ENCODE measurements at places on chromosomes 3 and 15. TPM values are rescaled to one million over a fixed set of nuclear protein-coding genes. Genes with fewer than 3 reads are reported as not detected.

Gene GPR160
- total RNA-seq, result 3.9 TPM

Gene GPR62
- 0.18 TPM for total RNA-seq

Gene GXYLT2
- 7.4 TPM for total RNA-seq

Gene EIF4E3
- total RNA-seq, result 15.3 TPM

Gene MESP1
- 2.1 TPM for total RNA-seq

Gene BRPF1
- 15.0 TPM for total RNA-seq

Gene ADAM10
- 76.9 TPM for total RNA-seq

Gene RHOV
- total RNA-seq, result 4.3 TPM

Gene SAMD7
- total RNA-seq, result not detected

Gene PHC3
- 69.7 TPM for total RNA-seq

Gene C2CD4A
- 0.73 TPM for total RNA-seq

Gene CTXN2
- total RNA-seq, result 1.00 TPM

Gene TMCO5A
- not detected for total RNA-seq

Gene TATDN2
- 21.2 TPM for total RNA-seq

Gene NEK10
- 31.5 TPM for total RNA-seq

Gene PCSK6
- total RNA-seq, result 23.0 TPM

Gene ALPK3
- total RNA-seq, result 2.3 TPM

Gene LRRN1
- total RNA-seq, result 77.3 TPM

Gene MKRN2OS
- total RNA-seq, result not detected

Gene HRG
- not detected for total RNA-seq

Gene TRPC1
- 91.6 TPM for total RNA-seq

Gene LRRC31
- total RNA-seq, result not detected

Gene ZNF860
- 1.8 TPM for total RNA-seq

Gene CLEC3B
- 17.1 TPM for total RNA-seq

Gene VGLL3
- 2.5 TPM for total RNA-seq

Gene ACTC1
- 4.7 TPM for total RNA-seq

Gene PRICKLE2
- total RNA-seq, result 74.8 TPM

Gene TNNC1
- 0.64 TPM for total RNA-seq

Gene OGG1
- total RNA-seq, result 62.0 TPM

Gene POMGNT2
- total RNA-seq, result 16.2 TPM

Gene WNT5A
- total RNA-seq, result 49.4 TPM

Gene NR1I2
- total RNA-seq, result 0.36 TPM

Gene CHD2
- total RNA-seq, result 198 TPM

Gene ADCY5
- total RNA-seq, result 23.5 TPM

Gene CPOX
- total RNA-seq, result 16.7 TPM

Gene LARP6
- total RNA-seq, result 5.1 TPM

Gene VGLL4
- total RNA-seq, result 78.3 TPM

Gene ZNF445
- 35.2 TPM for total RNA-seq

Gene DLL4
- 4.4 TPM for total RNA-seq

Gene CFAP92
- total RNA-seq, result 2.5 TPM

Gene HDGFL3
- total RNA-seq, result 70.0 TPM

Gene CCDC33
- total RNA-seq, result 0.27 TPM

Gene FMN1
- 1.8 TPM for total RNA-seq

Gene SV2B
- 51.8 TPM for total RNA-seq

Gene PLSCR2
- not detected for total RNA-seq

Gene CADM2
- total RNA-seq, result 74.3 TPM

All from cerebellum (tissue), 4 donors.